A673 (cell line): ENCODE measurements at places on chromosomes 7 and 10.

- DNase-seq: no peak
Observed at GRCh38 chr10:94991243-94991888, 52.9 kb downstream of the CYP2C9 start.

DNA sequence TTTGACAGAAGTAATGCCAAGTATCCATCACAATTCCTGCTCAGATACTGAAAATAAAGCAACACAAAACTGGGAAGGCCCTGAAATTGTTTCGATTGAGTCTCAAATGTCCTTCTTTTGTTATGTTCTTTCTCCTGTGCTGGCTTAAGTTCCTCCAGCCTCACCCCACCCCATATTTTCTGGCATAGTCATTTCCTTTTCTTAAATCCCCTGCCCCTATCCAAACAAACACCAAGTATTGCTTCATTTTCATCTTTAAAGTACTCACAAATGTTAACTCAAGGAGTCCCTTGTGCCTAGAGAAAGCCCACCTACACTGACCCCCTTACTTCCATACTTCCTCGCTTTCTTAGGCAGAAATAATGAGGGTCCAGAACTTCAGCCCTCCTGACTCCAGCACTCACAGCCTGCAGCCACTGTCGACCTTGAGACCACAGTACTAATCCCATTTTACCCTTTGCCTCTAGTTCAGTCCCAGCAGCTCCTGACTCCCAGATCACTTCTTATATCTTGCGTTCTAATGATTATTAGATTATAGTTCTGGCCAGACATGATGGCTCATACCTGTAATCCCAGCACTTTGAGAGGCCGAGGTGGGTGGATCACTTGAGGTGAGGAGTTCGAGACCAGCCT, 73.2 kb upstream of the ST8SIA6 start:
- peak; percentile 26 for DNase-seq

GRCh38 chr7:55206235-55207029, 158.7 kb upstream of the LANCL2 start:
- no peak for DNase-seq

GRCh38 chr7:158586499-158587161, 993 bp downstream of the PTPRN2 start:
- no peak for DNase-seq

DNA sequence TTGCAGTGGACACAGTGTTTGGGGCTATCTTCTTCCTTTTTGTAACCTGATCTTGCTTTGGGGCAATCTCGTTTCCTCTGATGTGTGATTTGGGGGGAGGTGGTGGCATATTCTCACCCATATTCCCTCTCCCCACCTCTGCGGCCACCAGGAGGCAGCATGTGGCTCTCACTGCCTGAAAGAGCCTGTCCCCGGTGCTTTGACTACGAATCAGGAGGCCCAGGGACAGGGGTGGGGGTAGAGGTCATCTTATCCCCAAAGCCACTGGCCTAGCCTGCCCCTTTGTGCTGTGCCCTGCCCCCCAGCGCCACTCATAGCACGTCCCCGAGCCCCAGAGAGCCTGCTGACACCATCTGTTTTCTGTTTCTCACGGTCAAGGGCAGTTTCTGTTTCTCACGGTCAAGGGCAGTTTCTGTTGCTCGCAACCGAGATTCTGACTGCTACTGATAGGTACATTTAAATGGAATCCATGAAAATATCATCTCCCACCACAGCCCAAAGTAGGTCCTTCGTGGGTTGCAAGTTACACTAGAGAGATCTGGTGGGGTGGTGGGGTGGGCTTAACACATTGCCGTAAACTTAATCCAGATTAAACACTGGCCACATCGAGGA, 28.2 kb downstream of the PHYH start:
- peak; percentile 41 for DNase-seq

GRCh38 chr7:129949292-129950133, 3.2 kb downstream of the UBE2H start:
- DNase-seq: peak; percentile 76

- no peak for DNase-seq
Observed at GRCh38 chr10:118957966-118958365, 71.5 kb upstream of the NANOS1 start.

DNA sequence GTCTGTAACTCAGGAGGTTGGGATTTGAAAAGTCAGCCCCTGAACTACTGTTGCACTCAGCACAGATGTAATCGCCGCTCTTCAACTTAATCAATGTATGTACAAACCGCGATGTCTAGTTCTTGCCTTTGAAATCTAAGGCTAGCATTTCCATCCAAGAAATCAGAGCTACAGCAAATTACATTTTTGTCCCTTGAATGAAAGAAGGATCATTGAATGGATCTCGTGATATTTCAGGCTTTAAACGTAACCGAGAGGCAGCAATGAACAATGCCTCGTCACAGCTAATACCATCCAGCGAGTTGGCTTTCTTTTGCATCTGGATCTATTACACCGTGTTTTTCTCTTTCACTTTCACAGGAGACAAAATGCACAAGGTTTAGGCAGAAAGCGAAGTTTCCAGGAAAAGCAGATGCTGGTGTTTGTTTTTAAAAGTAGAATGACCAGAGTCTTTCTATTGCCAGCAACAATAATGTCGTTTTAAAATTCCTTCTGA, 5.5 kb downstream of the SKIDA1 start:
- DNase-seq: peak; percentile 73

DNA sequence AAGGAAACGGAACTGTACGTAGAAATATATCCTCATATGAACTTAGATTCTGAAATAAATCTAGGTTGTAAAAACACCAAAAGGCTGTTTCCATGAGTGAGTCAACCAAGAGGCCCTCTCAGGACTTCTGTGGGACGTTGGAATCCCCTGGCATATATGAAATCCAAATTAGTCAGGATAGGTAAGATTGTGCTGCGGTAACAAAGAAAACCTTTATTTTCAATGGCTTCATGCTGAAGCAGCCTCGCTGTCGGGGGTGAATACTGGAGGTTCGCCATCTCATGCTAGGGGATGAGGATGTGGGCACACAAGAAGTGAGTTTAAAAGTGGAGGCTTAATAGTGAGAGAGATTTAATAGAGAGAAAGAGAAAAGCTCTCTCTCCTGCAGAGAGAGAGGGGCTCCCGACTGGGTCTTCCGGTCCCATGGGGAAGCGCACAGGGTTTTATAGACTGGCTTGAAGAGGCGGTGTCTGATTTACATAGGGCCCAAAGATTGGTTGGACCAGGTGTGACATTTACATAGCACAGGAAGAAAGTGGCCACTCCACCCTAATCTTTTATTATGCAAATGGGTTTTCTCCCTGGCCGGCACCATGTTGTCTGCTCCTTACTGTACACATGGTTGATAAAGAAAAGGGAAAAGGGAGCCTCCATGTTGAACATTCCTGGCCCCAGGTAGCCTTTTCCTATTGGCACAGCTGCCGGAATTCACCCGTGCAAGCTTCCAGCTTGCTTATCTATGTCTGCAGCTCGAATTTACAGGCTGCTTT, 52.3 kb upstream of the SEPHS1 start:
- peak; percentile 19 for DNase-seq

DNA sequence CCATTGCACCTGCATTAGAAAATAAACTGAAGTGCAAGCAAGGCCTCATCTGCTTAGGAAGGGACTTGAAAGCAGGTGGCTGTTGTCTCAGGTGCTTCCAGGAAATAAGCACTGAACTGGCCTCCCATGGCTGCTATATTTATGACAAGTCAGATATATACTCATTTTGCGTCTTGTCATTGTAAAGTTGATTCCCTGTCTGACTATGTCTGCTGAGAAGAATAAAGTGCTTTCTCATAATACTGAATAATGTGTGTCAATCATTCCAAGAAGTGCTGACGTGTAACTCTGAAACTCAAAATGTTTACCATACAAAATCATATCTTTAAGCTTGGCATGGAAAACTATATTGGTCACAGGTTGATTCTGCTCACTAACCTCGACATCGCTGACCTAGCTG, 44.9 kb upstream of the SVOPL start:
- DNase-seq: no peak

GRCh38 chr7:154584352-154585252, 418.3 kb downstream of the PAXIP1 start:
- DNase-seq: no peak

- DNase-seq: no peak
Observed at GRCh38 chr10:31075434-31075833, 43.8 kb upstream of the ZNF438 start.

- no peak for DNase-seq
Observed at GRCh38 chr7:43702974-43703373, 26.3 kb downstream of the COA1 start.

GRCh38 chr10:12103802-12104201, 25.7 kb upstream of the SEC61A2 start:
- DNase-seq: no peak

- no peak for DNase-seq
Observed at GRCh38 chr7:135189961-135190360, 19.5 kb upstream of the CYREN start.

DNA sequence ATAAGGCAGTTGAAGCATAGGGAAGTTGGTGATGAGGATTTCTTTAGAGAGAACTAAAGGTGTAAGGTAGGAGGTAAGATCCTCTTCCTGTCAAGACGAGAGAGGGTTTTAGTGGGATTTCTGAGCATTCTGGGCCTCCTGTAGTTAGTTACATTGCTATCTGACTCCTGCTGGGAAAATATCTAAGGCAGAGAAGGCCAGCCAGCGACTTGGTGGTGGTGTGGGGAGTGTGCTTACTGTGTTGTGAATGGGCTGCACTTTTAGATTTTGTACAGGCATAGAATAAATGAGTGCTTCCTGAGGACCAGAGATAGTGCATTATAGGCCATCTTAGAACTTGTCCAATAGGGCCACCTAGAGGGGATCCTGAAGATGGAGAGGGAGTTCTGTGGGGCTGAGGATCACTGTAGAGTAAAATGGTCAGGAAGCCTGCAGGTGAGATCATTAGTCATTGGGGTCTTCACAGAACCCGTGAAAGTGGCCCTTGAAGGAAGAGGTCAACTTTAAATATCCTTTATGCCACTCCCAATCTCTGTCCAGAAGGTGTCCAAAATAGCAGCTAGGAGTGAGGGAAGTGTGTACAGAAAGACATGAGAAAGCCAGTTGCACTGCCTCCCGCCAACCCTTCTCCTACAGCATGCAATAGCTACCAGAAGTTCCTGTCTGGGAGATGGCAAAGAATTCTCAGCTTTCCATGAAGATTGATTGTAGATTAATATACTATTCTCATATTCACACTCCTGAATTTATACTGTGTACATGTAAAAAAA, 266.6 kb downstream of the POLR1F start:
- DNase-seq: peak; percentile 63

GRCh38 chr10:87707254-87707653, 47.6 kb downstream of the PAPSS2 start:
- no peak for DNase-seq

DNA sequence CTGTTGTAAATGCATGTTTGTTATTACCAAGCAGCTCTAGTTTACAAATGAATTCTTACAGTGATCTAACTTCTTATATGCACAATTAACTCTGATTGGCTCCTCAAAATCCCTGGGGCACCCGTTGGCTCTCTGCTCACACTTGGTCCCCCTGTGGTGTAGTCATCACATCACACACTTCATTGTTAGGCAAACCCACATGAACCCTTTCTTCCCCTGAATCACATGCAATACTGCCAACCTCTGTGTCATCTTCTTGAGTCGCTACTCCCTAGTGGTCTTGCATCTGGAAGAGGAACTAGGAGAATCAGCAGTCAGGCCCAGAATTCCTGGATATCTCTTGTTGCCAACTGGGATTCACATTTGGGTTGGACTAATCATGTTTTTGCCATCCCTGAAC, 73.1 kb downstream of the CD36 start:
- peak; percentile 60 for DNase-seq

- no peak for DNase-seq
Observed at GRCh38 chr10:6781133-6781770, 201.2 kb upstream of the PRKCQ start.

- peak; percentile 47 for DNase-seq
Observed at GRCh38 chr7:24851786-24852185, 94.5 kb upstream of the GSDME start.

GRCh38 chr10:125024497-125025234, 82.7 kb downstream of the ZRANB1 start:
- peak; percentile 45 for DNase-seq

GRCh38 chr7:129840757-129841156, 112.0 kb downstream of the UBE2H start:
- peak; percentile 29 for DNase-seq

- no peak for DNase-seq
Observed at GRCh38 chr7:135920478-135920877, 56.7 kb downstream of the MTPN start.

GRCh38 chr7:104655592-104655991, 327.2 kb downstream of the LHFPL3 start:
- no peak for DNase-seq

DNA sequence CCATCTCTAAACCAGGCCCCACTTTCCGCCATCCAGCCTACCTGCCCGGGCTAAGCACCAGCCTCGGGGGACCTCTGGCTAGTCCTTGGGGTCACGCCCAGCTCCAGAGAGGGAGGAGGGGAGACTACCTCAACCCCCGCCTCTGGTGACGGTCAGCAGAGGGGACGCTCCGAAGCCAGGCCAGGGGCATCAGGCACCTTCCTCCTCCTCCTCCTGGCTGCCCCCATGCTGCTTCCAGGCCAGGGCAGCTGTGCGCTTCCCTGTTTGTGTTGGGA, 4.0 kb upstream of the SMARCD3 start:
- DNase-seq: no peak

- DNase-seq: no peak
Observed at GRCh38 chr10:56623064-56623463, 262.0 kb upstream of the ZWINT start.

- DNase-seq: no peak
Observed at GRCh38 chr7:44625526-44626471, 19.4 kb downstream of the OGDH start.

GRCh38 chr10:13090289-13090688, 9.7 kb upstream of the OPTN start:
- no peak for DNase-seq

DNA sequence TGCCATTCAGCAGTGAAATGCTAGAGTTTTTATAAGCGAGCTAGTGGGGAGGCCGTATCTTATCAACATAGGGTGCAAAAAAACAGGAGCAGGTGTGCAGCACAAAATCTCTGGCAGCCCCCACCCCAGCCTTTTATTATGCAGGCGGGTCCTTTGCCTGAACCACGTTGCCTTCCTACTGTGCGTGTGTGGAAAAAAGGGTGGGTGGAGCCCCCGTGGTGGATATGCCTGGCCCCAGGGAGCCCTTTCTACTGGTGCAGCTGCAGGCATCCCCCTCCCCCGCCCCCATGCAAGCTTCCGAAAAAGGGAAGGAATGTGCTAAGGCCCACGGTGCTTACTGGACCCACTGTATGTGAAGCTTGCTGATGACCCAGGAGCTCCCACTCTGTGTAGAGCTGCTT, 175.9 kb downstream of the USP6NL start:
- DNase-seq: no peak

DNA sequence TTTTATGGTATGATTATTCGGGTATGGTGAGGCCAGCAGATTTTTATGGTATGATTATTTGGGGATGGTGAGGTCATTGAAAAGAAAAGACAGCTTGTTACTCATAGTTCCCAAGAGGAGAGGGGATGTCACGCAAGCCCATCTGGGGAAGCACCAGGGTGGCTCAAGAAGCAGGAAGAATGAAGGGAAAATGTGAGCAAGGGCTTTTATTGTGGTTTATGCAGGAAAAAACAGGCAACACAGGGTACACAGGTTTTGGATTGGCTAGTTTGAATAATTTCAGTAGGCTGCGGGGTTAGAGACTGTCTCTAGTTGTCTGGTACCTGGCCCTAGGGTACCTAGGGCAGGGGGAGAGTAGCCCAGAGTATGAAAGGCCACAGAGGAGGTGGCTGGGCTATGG, 26.8 kb upstream of the DGKI start:
- DNase-seq: no peak

GRCh38 chr7:46928719-46929118, 653.2 kb downstream of the TNS3 start:
- no peak for DNase-seq
